ENCODE measurements at places on chromosomes 4 and X.

DNA sequence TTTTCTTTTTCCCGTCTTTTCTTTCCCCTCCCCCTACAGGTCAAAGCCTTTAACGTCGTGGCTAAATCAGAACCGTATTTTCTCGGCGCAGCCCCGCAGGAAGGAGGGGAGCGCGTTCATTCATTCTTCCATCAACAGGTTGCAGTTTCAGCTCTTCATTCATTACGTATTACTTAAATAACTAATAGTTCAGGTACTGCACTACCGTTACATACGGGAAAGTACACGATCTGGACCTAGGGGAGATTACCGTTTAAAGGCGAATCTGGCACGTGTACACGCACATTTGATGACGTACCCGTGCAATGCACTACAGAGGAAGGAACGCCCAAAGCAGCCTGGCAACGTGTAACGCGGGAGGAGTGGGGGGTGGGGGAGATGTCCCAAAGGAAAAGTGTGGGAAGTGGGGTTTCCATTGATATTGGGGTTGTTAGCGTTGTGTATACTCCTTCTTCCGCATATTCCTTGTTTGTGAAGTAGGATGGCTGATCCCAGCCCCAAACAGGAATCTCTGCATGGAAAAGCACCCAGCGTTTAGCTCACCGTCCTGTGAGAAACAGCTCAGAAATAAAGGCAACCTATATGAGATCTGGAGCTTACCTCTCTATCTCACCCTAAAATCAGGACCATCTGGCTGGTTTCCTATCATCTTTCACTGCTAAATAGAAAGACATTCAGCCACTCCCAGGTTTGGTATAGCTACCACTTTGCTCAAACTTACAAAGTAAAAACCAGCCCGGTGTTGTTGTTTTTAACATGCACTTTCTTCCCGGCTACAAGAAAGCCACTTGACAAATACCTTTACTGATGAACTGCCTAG is 585 bp upstream of the SEC24D start:
- DNase-seq, result peak; percentile 71

DNA sequence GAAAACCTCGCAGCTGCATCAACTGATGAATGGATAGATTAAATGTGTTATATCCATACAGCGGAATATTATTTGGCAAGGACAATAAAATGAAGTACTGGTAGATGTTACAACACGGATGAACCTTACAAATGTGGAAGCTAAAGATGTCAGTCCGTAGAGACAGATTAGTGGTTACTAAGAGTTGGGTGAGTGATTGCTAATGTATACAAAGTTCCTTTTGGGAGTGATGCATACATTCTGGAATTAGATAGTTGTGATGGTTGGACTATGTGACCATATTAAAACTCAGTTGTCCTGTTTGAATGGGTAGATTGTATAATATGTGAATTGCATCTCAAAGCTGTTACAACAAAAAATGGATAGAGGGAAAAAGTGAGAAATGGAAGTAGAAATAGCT is 2.8 kb downstream of the FIP1L1 start:
- DNase-seq, result no peak

GRCh38 chr4:76658231-76659102 is 223.4 kb downstream of the SHROOM3 start:
- DNase-seq, result no peak

- DNase-seq, result no peak
Measured at GRCh38 chr4:145487631-145488030, 6.0 kb downstream of the SMAD1 start.

DNA sequence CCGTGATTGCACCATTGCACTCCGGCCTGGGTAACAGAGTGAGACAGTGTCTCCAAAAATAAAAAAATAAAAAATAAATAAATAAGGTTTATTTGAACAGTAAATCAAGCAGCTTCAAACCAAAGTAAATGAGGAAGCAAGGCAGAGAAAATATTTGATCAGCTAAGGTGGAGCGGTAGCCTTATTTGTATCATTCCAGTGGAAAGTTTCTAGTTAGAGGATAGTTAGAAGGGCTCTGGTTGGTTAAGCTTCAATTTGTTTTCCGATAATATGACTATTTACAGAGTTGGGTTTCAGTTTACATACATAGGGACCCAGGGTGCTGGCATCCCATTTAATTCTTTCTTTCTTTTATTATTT is 21.8 kb upstream of the OPHN1 start:
- no peak for DNase-seq

DNA sequence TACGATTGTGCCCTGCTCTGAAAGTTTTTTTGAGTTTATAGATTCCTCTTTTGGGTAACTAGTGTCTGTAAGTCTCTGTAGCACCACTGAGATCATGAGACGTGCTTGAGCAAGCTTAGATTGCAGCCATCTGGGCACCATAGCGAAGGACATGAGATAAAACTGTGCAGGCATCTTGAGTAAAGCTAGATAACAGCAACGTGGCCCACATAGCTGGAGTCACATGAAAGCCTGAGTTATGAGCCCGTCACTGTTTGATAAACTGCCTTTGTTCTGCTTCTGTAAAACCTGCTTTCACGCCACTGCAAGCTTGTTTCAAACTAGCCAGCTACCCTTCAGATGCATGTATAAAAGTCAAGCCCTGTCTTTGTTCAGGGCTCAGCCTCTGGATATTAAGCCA is 359.1 kb upstream of the CXorf51A start:
- no peak for DNase-seq

DNA sequence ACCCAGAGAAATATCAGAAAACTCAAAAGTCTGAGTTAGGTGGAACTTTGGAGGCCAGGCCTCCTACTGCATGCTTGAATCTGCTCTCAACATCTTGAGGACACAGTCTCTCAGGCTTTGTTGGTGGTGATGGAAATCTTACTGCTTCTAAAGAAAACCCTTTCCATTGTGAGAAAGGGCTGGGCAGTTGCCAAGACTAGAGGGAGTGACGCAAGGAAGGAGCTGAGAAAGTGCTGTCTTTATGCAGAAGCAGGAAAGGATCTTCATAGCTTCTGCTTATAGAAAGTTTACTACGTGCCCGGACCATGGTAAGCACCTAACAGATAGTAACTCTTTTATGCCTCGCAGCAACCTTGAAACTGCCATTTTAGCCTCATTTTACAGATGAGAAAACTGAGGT is 2.4 kb upstream of the CRMP1 start:
- DNase-seq, result no peak

GRCh38 chrX:120874678-120875557 is 748 bp downstream of the CT47B1 start:
- DNase-seq, result no peak

DNA sequence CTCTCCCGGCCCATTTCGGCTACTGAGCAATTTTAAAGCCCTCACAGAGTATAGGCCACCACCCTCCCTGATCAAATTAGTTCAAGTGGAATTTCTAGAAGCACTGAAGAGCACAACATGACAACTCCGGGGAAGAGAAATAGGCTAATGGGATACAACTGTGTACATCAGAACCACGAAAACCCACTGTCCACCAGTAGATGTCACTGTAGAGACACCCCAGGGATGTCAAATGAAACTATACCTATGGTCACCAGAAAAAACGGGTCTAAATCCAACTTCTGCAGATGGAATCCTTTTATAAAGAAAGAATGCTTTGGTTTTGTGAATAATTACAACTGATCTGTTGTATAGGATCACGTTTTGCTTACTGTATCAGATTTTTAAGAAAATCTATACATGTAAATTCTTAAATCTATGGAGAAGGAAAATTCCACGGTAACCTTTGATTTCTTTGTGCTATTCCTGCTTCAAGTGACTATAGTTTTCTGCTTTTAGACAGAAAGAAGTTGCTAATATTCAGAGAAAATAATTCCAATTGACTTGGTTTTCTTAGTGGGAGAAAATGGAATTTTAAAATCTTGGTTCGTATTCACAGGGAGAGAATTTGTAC is 29.5 kb upstream of the MAP3K15 start:
- no peak for DNase-seq

- no peak for DNase-seq
Measured at GRCh38 chr4:136505020-136505419, 1027.3 kb downstream of the PCDH18 start.

- DNase-seq, result no peak
Measured at GRCh38 chrX:20712811-20713210, 446.1 kb upstream of the RPS6KA3 start.

Data from sciatic nerve (tissue), 2 donors.